Left renal pelvis (tissue), 4 donors: ENCODE measurements at places on chromosomes 11 and 22.
A peak's percentile ranks its signal among the peaks of the same experiment; 100 is the strongest.

GRCh38 chr11:63862923-63863322 is 24.0 kb downstream of the MARK2 start:
- DNase-seq, result no peak

DNA sequence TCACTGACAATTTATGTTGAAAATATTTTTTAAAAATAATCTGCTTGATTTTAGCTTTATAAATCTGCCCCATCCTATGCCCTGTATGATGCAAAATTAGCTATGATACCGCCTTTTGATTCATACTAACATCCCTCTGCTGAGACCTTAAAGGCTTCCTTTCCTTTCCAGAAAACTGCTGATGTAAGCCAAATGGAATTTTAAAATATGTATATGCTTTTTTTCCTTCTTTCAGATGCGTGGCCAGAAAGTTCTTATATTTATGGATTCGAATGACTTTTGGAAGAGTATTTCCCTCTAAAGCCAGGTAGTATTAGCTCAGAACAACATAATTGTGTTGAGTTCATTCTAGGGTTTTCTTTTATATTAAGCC is 34.5 kb downstream of the SFI1 start:
- peak; percentile 20 for DNase-seq

GRCh38 chr22:50524676-50525103 is 708 bp downstream of the SCO2 start:
- DNase-seq, result no peak

DNA sequence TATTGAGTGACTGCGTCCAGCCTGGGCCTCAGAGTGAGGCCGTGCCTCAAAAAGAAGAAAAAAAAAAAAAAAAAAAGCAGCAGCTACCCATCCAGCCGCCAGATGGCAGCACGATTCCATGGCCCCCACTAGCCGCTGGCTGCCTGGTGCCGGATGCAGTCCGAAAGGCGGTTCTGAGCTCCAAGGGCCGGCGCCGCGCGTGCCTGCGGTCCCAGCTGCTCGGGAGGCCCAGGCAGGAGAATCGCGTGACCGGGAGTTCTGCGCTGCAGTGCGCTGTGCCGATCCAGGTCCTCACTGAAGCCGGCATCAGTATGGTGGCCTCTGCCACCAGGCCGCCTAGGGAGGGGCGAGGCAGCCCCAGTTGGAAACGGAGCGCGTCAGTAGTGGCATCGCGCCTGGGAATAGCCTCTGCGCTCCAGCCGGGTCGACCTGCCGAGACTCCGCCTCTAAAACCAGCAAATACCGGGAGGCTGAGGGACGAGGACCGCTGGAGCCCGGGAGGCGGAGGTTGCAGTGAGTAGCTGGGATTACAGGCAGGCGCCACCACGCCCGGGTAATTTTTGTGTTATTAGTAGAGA is 19.3 kb downstream of the SCARF2 start:
- no peak for DNase-seq

GRCh38 chr11:47003180-47003877 is 66.8 kb downstream of the CSTPP1 start:
- DNase-seq, result no peak

DNA sequence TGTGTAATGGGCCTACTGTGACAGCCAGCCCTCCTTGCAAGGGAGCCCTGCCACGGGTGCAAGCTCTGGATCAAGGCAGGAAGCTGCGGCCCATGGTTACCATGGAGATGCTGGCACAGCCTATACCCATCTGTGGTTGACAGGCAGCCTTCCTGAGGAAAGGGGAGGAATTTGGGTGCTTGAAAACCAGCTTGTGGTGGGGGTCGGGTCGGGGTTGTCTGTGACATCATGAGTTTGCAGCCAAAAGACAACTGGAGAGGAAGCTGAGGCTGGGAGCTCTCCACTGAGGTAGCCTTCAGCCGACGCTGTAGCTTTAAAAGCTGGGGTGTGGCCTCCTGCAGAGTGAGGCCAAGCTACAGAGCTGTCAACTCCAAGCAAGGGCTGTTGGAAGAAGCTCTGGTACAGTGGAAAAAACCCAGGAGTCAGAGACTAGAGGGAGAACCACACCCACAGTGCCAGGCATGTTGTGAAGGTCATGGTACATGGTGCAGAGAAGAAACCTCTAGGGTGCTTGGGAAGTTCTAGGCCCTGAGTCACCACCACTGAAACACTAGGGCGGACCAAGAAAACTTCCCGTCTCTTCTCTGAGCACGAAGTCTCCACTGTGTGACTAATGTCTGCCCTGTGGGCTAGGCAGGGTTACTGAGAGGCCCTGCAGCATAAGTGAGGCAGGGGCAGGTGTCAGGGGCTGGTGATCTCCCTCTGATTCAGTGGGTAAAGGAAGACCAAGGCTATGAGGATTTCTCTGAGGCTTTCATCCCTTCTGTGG is 10.8 kb upstream of the LDHA start:
- DNase-seq, result no peak

DNA sequence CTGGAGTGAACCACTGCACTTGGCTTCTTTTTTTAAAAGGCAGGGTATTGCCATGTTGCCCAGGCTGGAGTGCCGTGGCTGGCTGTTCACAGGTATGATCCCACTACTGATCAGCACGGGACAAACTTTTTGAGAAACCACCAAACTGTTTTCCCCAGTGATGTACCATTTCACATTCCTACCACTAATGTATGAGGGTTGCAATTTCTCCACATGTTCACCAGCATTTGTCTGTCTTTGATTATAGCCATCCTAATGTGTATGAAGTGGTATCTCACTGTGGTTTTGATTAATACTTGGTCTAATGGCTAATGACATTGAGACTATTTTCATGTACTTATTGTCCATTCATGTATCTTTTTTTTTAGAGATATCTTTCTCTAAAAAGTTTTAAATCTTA is 41.5 kb upstream of the EP300 start:
- no peak for DNase-seq

- no peak for DNase-seq
Observed at GRCh38 chr22:19062943-19063308, 59.3 kb downstream of the DGCR2 start.

DNA sequence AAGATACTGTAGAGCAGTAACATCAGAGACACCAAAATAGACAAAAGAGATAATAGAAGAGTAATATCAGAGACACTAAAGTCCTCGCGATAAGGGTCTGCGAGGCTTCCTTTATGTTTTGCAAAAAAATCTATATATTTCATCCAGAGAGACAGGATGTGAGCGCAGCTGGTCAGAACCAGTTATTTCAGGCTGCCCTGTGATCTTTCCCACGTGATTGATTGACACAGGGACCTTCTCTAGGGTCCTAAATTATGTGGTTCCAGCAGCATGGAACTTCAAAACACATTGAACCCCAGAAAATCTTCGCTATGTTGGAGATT is 118.0 kb downstream of the KCNQ1 start:
- no peak for DNase-seq

DNA sequence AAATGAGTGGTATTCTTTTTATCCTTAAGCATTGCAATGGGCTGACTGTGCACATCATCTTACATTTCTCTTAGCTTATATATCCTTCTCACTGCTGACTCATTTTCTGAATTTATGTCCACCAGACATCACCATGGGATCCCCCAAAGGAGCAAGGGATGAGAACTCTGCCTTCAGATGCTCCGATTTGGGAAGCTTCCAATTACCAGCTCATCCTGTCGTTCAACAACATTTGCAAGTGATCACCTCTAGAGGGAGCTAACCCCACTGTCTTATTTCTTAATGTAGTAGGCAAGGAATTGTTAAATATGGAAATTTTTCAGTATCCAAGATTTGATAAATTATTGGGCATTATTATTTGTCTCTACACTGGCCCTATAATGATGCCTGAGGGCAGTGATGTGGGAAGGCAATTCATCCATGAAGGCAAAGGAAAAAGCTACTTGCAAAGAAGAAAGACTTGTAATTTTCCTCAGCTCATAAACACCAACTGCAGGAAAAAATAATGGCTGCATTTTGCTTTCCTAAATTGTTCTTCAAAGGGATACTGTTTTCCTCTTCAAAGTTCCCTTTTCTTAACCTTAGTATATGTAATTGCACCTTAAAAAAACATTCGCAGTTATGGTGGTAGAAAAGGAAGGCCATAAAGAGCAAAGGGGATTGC is 102.4 kb upstream of the FSHB start:
- DNase-seq, result no peak

DNA sequence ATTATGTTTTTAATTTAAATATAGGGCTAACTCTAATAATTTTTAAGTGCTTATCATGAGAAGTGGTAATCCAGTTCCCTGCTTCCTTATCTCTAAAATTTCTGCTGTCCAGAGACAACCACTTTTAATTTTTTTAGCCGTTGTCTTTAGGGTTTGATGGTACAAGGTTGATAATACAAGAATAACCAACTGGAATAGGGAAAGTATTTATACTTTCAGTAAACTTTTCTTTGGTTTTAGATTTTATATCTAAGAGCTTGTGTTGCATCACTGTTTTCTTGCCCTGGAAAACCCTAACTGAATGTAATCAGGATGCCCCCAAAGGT is 46.5 kb upstream of the ADORA2A start:
- no peak for DNase-seq

- DNase-seq, result no peak
Observed at GRCh38 chr11:121485216-121485615, 32.4 kb upstream of the SORL1-AS1 start.

DNA sequence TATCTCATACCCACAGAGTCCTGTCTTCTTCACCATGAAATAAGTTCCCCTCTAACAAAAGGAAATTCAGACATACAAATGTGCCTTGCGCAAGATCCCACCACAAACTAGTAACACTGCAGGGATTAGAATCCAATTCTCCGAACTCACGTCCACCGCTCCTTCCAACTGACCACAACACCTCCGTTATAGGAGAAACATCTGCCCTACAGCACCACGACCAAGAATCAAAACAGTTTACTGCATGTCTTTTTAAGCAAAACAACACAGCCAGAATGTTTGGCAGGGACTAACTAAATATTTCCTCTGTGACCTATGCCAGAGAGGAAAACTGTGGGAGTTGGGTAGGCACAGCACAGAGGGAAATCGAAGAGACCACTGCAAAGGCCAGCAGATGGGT is 72.7 kb upstream of the AKIP1 start:
- no peak for DNase-seq

- DNase-seq, result no peak
Observed at GRCh38 chr11:35276396-35277145, 137.6 kb downstream of the CD44 start.

- DNase-seq, result no peak
Observed at GRCh38 chr11:32210556-32210955, 119.7 kb downstream of the RCN1 start.

GRCh38 chr11:41307296-41308080 is 152.0 kb downstream of the LRRC4C start:
- no peak for DNase-seq

DNA sequence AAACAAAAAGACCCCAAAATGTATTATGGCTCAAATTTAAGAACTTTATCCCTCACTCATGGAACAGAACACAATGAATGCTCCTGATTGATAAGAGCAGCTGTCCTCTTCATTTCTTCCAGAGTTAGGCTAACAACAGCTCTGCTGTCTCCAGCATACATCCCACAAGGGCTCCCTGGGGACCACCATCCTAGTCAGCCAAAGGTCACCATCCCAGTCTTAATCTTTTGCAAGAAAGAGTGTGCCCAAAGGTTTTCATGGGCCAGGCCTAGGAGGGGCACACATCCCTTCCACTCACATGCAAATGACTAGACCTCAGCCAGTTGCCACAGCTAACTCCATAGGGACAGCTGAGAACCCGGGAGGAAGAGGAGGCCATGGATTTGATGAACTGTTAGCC is 555.3 kb downstream of the BUD13 start:
- no peak for DNase-seq

DNA sequence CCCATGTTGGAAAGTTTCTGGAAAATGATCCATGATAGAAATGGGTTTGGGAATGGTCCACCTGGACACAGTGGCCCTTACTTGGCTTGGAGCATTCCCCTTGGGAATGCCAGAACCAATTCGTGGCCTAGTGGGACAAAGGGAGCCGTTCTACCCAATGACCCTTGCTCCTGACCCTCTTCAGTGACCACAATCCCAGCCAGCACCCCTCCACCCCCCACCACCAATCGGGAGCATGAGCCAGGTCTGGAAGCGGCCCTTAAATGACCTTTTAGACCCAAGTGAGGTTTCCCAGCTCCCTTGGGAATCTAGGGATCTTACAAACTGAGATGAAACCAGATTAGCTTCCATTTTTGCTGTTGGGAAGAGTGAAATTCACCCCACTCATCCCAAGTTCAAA is 51.3 kb upstream of the CDON start:
- no peak for DNase-seq

DNA sequence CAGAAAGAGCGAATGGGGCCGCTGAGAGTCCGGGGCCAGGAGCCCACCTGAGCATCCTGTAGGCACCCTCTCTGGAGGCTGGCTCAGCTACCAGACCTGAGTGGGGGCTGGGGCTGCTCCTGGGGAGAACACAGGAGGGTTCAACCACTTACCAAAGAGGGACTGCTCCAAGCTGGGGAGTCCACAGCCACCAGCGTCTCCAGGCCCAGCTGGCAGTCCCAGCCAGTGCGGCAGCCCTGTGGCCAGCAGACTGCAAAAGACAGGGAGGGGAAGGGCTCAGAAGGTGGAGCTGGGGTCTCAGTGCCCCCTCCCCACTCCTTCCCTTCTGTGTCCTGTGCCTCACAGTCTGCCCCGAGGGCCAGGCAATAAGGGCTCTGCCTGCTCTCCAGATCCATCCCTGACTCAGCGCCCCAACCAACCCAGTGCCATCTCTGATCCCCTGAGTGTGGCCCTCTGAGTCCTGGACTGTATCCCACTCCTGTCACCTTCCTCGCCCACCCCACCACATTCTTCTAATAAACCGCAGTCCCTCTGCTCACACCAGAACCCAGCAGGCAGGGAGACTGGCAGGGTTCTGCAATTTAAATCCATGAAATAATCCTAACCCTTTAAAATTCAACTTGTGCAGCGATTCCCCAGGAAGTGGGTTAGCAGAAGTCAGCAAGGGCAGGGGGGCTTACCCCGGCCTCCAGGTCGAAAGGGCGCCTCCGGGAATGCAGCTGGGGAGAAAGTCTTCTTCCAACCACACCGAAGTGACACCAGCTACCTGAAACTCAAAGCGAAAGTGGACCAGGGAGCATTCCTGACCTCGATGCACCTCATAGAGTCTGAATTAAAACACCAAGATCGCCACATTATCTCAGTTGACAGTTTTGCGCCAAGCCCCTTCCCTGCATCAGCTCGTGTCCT is 13.3 kb downstream of the CHST1 start:
- DNase-seq, result no peak

DNA sequence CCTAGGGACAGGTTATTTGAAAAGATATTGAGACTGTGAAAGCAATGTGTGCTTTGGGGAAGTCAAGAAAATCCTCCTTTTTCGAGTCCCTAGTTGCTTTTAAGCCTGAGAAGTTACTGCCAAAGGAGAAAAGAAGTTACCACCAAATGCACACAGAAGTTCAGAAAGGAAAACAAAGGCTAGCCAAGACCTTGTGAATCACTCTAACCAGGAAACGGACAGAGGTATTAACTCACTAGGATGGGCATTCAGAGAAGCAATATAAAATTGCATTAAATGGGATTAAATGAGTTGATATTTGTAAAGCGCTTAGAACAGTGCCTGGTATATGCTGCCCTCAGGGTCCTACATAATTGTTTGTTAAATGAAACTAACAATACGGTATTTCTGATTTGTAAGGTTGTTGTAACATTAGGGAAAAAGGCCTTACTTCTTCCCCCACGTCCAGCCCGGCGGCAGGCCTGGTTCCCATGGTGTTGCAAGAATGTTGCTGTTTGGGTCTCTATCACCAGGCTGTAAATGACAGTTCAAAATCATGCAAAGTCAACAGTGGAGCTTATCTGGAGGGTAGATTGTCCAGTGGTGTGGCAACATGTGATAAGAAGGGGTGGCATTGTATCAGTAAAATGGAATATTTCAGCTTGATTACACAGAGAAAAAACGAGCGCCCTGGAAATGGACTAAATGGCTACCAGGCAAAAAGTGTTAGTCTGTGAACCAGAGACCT is 7.1 kb downstream of the TMA7B start:
- DNase-seq, result no peak
